ENCODE measurements at places on chromosomes 3 and 15. TPM values are rescaled to one million over a fixed set of nuclear protein-coding genes. Genes with fewer than 3 reads are reported as not detected.

DNA sequence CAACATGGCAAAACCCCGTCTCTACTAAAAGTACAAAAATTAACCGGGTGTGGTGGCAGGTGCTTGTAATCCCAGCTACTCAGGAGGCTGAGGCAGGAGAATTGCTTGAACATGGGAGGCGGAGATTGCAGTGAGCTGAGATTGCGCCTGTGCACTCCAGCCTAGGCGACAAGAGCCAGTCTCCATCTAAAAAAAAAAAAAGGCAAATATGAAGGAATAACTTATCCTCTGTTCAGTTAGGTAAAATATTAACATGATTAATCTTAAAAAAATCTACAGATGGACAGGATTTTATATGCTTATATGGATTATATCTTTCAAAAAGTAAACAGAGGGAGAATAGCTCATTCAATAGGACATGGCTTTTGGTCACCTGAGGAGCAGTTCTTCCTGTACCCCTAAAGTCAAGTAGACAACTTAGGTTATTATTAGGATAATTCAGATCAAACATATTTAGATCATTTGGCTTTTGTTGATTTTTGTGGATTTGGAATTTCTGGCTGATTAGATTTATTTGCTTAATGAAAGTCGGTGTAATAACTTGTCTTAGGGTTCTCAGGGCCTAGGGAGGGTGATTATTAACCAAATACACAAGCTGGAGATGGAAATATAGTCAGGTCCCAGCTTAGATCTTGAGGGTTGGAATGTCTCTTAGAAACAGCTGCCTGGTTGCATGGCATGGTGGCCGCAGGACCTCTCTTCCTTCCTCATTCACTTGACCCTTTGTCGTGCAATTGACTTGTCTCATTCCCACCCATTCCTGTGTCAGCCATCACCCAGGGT, 82.1 kb upstream of the ONECUT1 start:
- DNase-seq = no peak

DNA sequence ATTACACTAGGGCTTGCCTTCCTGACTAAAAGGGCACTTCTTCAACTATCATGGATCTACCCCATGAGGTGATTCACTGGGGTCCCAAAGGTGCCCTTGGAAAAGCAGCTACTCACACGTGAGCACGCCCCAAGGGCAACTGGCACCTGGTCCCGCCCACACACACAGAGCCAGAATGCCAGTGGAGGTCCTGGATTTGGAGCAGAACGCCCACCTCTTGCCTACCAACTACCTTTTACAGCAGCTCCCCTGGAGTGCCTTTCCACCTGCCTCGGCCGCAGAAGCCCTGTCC, 1.8 kb upstream of the CTDSPL start:
- DNase-seq = no peak

GRCh38 chr15:78211189-78211921, 23.0 kb downstream of the ACSBG1 start:
- no peak for DNase-seq

GRCh38 chr15:95132774-95133173, 901.4 kb downstream of the MCTP2 start:
- DNase-seq = no peak

GRCh38 chr15:63593705-63594671, 3.2 kb upstream of the FBXL22 start:
- DNase-seq = no peak

GRCh38 chr3:64053117-64053516, 29.8 kb upstream of the PSMD6 start:
- no peak for DNase-seq

GRCh38 chr15:55031727-55032126, 165.0 kb downstream of the RSL24D1 start:
- no peak for DNase-seq

- peak; percentile 87 for DNase-seq
These were observed at the start of gene TFDP2 for GRCh38 chr3:142148792-142149672. TSS of gene TFDP2 (minus strand) at chr3:142149544. CDS start at chr3:142101749, 47,795 bp downstream.

DNA sequence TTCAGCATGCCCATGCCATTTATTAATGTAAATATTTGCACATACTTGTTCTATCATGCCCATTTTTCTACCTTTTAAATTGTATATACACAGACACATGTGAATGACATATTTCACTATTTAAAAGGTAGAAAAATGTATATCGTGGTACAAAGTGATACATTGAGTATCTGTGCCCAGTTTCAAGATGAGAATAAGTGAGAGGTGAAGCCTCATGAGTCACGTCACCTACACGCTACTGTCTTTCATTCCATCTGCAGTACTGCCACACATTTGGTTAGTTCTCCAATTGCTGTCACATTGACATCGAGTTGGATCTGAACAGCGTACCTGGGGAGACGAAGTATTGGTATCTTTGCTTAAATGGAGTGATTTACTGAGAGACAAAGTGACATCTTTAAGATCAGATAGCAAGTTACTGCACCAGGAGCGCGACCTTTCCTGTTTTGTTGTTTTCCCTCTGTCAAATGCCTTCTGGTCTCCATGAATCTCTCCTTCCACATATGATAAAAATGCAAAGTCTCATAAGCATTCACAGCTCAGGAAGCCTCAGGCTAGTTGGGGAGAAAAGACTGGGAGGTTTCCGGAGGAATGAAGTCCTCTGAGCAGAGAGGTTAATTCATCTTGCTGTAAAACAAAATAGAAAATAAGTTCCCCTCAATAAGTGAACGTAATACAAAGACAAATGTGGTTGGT, 12.0 kb downstream of the GREM1 start:
- no peak for DNase-seq

GRCh38 chr3:150691414-150692040, 12.2 kb downstream of the ERICH6 start:
- no peak for DNase-seq

GRCh38 chr15:38531509-38531908, 33.1 kb downstream of the RASGRP1 start:
- no peak for DNase-seq

FRG2C gene
- not detected for polyA plus RNA-seq

ALPK3 gene
- polyA plus RNA-seq = 8.1 TPM

LSMEM2 gene
- polyA plus RNA-seq = 2.1 TPM

Measured in pancreas (tissue), 10 donors.